Brain microvascular endothelial cell (primary cell): ENCODE measurements at places on chromosomes 1 and 21.

GRCh38 chr1:47761974-47762373, 235.2 kb downstream of the TRABD2B start:
- DNase-seq, result no peak

DNA sequence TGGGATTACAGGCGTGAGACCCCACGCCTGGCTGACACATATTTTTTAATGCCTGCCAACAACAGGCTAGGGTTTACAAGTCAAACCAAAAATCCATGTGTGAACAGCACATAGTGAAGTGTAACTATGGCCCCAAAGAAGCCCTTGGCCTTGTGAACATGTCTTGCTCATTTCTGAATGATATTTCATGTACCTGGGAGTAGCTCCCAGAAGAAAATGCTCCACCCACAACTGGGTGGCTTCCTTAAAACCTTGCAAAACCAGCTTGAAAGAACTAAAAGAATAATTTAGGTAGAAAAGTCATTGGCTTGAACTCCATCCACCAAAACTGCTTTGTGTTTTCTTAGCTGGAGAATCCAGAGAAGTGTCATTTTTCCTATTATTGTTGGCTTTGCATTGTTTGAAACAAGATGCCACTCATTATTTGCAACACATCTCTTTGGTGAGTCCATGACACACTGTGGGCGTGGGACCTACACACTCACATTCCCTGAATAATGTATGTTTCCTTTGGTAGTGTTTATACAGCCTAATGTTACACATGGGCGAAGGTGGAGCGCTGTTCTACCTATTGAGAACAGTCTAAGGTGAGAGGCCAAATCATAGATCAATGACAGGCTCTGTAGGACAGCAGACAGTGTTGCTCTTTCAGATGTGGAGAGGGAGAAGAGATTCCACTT, 28.5 kb upstream of the SDE2 start:
- DNase-seq, result no peak

GRCh38 chr1:169797281-169797680, 2.6 kb upstream of the METTL18 start:
- no peak for DNase-seq

DNA sequence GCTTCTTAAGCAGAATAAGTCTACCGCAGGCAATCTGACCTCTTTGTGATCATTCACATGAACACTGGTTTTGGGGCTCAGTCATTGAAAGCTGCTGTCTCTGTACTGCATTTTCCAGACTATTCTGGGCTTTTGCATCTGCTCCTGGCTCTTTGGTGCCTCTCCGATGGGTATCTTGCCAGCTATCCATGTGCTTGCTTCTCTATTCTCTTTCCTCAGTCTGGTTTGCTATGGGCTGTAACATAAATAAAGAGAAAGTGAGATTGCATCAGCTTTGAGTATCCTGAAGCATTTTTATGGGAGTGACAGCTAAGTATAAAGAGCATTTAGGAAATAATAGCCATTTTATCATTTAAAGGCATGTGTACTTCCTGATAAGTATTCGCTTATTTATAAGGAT, 70.7 kb downstream of the C1orf21 start:
- DNase-seq, result no peak

DNA sequence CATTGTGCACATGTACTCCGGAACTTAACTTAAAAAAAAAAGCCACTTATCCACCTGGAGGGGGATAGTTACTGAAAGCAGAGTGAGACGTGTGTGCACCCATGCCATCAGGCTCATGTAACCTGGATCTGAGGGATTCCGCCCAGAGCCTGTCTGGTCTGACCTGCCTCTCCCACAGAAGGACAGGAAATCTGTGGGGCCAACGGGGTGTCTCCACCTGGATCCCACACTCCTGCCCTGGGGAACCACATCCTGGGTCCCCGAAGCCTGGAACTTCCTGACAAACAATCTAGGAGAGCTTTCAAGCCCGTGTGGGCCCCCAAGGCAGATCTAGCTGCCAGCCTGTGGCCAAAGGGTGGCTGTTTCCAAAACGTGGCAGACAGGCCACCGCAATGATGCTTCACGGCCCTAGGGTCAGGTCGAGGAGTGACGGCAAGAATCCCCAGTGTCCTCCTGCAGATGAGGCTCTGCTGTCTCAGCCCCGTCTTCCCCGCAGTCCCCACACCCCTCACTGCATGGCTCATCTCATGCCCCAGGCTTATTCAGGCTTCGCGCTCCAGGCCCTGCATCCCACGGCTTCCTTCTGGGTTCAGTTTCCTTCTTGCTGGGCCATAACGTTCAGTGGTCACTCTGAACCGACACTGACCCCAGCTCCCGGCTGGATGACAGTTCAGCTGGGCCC, 21.0 kb upstream of the PCBP3 start:
- DNase-seq, result no peak

GRCh38 chr21:46628868-46629267, 6.6 kb upstream of the PRMT2 start:
- no peak for DNase-seq

GRCh38 chr1:198604975-198605374, 33.9 kb upstream of the PTPRC start:
- no peak for DNase-seq

GRCh38 chr1:177020851-177021589, 143.5 kb downstream of the ASTN1 start:
- no peak for DNase-seq

- DNase-seq, result peak; percentile 75
These were observed 8.5 kb upstream of the COL8A2 start for GRCh38 chr1:36133484-36133883.

- no peak for DNase-seq
These were observed 12.2 kb downstream of the SMAP2 start for GRCh38 chr1:40385437-40386358.

- DNase-seq, result no peak
These were observed 95.7 kb upstream of the NR5A2 start for GRCh38 chr1:199931666-199932377.

GRCh38 chr21:41920476-41920875, 33.3 kb downstream of the C2CD2 start:
- DNase-seq, result no peak

GRCh38 chr1:18794561-18794960, 64.9 kb downstream of the TAS1R2 start:
- no peak for DNase-seq

GRCh38 chr1:30437059-30437576, 286.3 kb downstream of the MATN1 start:
- no peak for DNase-seq

DNA sequence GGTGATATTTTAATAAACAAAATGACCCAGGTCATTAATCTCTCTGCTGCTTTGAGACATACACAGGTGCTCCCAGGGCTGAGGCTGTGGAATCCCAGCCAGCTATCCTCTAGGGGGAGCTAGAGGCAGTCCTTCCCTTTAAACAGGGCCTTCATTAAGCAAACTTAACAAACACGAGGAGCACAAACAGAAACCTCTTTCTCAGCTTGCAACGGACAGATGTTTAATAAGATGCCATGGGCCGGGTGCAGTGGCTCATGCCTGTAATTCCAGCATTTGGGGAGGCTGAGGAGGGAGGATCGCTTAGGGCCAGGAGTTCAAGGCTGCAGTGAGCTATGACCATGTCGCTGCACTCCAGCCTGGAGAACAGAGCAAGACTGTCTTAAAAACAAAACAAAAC, 106.7 kb downstream of the HIVEP3 start:
- peak; percentile 83 for DNase-seq

DNA sequence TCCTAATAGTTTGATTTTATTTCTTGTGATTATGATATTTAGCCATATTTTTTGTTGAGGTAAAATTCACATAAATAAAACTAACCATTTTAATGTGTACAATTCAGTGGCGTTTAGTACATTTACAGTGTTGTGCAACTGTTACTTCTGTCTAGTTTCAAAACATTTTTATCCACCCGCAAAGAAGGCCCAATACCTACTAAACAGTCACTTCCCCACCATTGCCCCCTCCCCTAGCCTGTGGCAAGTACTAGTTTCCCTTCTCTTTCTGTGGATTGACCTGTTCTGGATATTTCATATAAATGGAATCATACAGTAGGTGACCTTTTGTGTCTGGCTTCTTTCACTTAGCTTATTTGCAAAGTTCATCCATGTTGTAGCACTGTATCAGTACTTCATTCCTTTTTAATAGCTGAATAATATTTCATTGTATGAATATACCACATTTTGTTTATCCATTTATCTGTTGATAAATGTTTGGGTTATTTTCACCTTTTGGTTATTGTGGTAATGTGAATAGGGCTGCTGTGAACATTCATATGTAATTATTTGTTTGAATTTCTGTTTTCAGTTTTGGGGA, 4.1 kb downstream of the FLVCR1 start:
- no peak for DNase-seq

DNA sequence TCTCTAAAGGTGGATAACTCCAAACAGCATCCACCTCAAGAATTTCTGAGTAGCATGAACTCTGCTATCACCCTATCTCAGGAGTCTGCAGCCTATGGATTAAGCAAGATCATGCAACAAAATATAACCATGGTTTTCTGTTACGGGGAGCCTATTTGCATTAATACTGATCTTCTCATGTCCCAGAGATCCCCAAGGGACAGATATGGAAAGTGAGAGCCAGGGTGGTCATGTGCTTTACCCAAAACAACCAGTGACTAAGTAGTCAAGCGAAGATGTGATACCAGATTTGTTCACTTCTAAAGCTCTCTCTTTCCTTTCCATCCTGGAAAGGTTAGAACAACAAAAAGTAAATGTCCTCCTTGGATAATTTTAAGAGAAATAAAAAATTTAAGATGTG, 125.1 kb downstream of the PRRX1 start:
- DNase-seq, result no peak

- DNase-seq, result no peak
These were observed at the start of gene TRPM2 for GRCh38 chr21:44353191-44353970. Gene TRPM2 (plus strand): TSS chr21:44353621. CDS start chr21:44353701, 80 bp downstream.

GRCh38 chr1:10897981-10898728, 101.7 kb upstream of the CASZ1 start:
- no peak for DNase-seq

DNA sequence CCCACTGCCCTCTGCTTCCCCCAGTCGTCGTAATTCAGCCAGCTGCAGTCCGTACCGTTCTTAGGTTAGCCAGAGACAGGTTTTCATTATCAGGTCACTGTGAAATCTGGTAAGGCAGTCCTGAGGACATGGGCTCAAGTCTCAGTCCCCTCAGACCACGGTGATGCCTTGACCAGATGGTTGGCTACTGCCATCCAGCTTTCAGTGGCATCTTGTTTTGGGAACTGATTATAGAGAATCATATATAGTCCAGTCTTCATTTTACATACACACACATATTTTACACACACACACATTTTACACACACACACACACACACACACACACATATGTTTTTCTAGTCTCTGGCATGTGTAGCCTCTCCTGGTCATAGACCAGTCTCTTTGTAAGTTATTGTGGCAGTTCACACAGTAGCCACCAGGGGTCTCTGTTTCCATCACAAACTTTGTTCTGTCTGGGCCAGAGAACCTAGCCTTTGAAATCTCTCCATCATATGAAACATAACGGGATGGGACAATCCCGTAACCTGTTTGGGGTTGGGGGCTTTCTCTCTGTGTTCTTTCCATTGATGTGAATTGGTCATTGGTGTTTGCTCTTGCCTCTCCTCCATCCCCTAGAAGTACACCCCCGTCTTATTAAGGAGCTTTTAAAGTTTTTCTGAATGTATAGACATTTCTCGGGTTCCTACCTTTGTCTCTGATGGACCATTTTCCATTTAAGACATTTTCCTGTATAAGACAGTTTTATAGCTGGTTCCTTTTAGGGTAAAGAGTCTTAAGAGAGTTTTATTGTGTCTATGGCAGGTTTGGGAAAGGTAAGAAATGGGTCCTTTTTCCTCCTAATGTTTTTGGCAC, 8.4 kb upstream of the IKBKE start:
- DNase-seq, result peak; percentile 82

DNA sequence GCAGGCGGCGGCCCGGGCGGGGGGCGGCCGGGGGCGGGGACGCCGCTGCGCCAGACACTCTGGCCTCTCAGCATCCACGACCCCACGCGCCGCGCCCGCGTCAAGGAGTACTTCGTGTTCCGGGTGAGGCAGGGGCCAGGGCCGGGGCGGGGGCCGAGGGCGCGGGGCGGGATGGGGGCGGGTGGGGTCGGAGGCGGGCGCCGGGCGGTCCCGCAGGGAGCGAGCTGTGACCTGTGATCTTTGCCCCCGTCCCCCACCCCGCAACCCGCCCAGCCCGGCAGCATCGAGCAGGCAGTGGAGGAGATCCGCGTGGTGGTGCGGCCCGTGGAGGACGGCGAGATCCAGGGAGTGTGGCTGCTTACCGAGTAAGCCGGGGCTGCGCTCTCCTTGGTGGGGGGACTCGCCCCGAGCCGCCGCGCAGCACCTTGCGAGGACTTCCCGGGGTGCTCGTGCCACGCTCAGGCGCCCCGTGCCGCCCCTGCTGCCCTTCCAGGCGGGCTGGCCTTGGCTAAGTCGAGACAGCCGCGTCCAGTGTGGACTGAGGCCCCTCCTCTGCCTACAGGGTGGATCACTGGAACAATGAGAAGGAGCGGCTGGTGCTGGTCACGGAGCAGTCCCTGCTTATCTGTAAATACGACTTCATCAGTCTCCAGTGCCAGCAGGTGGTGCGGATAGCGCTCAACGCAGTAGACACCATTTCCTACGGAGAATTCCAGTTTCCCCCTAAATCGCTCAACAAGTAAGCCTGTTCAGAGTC, 514 bp downstream of the TPRG1L start:
- peak; percentile 53 for DNase-seq

DNA sequence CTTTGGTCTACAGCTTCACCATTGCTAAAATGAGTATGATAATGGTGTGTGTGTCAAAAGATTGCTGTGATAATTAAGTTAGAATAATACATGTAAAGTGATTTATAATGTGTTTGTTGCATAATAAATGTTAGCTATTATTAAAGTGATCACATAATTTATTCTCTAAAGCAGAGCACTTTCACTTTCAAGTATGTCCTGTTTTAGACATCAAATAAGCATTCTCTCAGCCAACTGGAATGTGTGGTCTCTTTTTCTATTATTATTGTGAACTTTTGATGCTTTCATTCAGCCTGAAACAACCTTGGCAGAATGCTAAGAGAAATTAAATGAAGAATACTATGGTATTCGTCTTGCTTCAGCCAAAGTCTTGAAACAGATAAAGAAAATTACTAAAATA, 102.8 kb upstream of the COL11A1 start:
- peak; percentile 35 for DNase-seq

DNA sequence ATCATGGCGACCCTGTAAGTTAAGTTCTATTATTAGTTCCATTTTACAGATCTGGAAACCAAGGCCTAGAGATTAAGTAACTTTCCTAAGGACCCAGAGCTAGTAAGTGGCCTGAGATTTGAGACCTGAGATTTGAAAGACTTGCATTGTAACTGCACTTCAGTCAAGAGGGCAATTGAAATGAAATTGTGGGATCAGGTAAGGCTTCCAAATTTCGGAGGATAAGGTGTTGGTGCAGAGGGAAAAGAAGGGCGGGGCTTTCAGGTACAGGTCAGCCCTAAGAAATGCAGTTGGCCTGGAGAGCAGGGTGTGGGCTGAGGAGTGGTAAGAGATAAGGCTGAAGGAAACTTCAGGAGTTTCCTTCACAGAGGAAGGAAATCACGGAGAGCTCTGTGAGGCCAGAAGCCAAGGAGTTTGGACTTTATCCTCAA, 51.1 kb downstream of the SLC16A1 start:
- no peak for DNase-seq
